ENCODE measurements at places on chromosomes 13 and 19. TPM values are rescaled to one million over a fixed set of nuclear protein-coding genes. Genes with fewer than 3 reads are reported as not detected.

Gene ATP4A
- not detected for total RNA-seq

Gene ZNF583
- 11.1 TPM for total RNA-seq

Gene F2RL3
- not detected for total RNA-seq

Gene DLL3
- 2.6 TPM for total RNA-seq

GRCh38 chr13:96036515-96036914, 16.7 kb downstream of the UGGT2 start:
- DNase-seq, result no peak
